ENCODE measurements at places on chromosomes 11 and 22.
A peak's percentile ranks its signal among the peaks of the same experiment; 100 is the strongest.

DNA sequence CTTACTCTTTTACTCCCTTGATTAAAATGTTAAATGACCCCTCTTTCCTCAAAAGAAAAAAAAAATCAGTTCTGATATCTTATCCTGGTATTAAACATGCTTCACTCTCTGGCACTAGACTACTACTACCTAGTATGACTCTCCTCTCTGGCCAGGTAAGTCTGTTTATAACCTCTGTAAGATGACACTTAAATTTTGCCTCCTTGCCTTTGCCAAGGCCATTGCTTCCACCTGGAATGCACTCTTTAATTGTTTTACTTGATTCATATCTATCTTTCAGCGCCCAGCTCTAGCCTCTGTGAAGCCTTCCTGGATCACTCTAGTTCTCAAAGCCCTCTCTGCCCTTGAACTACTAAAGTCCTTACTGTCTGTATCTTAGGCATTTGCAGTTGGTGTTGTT is 170.4 kb downstream of the ETS1 start:
- H3K27ac ChIP-seq, result 0 out of 2 replicates have a peak overlapping the region, but pooled peaks have one; percentile 6
- no peaks in the 10 kb centered on the region for H3K36me3 ChIP-seq

- DNase-seq, result no peak
- no peaks in the 10 kb centered on the region for H3K36me3 ChIP-seq
- H3K4me1 ChIP-seq, result no peaks in the 10 kb centered on the region
- H3K27ac ChIP-seq, result no peak overlapping the region
- H3K27me3 ChIP-seq, result no peaks in the 10 kb centered on the region
These were observed 110.0 kb downstream of the KIAA1671 start for GRCh38 chr22:25062386-25063085.

- peaks cover 86% of the 10 kb centered on the region for H3K27me3 ChIP-seq
- H3K36me3 ChIP-seq, result no peaks in the 10 kb centered on the region
- H3K4me3 ChIP-seq, result no peak overlapping the region
- H3K4me1 ChIP-seq, result no peaks in the 10 kb centered on the region
- no peak for DNase-seq
- no peak overlapping the region for H3K27ac ChIP-seq
These were observed 97.6 kb downstream of the TRIM29 start for GRCh38 chr11:120040151-120040840.

- H3K27me3 ChIP-seq, result no peaks in the 10 kb centered on the region
- peak; percentile 68 for DNase-seq
- H3K36me3 ChIP-seq, result peaks cover 48% of the 10 kb centered on the region
- H3K4me1 ChIP-seq, result peaks cover 9% of the 10 kb centered on the region
- H3K27ac ChIP-seq, result peak overlapping the region; percentile 60
These were observed 40.2 kb downstream of the RRM1 start for GRCh38 chr11:4134806-4135205.

DNA sequence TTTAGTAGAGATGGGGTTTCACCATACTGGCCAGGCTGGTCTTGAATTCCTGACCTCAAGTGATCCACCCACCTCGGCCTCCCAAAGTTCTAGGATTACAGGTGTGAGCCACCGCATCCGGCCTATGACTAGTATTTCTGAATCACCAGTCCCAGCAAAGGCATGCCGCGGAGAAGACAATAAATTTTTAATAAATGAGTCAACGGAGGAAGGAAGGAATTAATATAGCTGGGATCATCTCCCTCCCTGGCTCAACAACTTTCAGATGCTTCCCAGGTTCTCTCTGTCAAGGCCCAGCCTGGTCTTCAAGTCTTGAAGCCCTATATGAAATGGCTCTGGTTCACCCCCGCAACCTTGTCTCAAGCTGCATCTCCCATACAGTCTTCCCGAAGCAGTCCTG is 45.7 kb downstream of the CYTH4 start:
- H3K27ac ChIP-seq, result peak overlapping the region; percentile 100
- peaks cover 79% of the 10 kb centered on the region for H3K4me1 ChIP-seq

- H3K27me3 ChIP-seq, result no peaks in the 10 kb centered on the region
- peaks cover 54% of the 10 kb centered on the region for H3K4me1 ChIP-seq
- DNase-seq, result peak; percentile 87
- H3K36me3 ChIP-seq, result peaks cover 53% of the 10 kb centered on the region
- peak overlapping the region; percentile 77 for H3K27ac ChIP-seq
These were observed 20.7 kb downstream of the TNKS1BP1 start for GRCh38 chr11:57303990-57304579.

GRCh38 chr22:49203859-49204598 is 623.6 kb downstream of the BRD1 start:
- H3K4me1 ChIP-seq, result no peaks in the 10 kb centered on the region
- no peaks in the 10 kb centered on the region for H3K36me3 ChIP-seq
- no peak overlapping the region for H3K27ac ChIP-seq
- DNase-seq, result no peak
- H3K4me3 ChIP-seq, result no peak overlapping the region
- no peaks in the 10 kb centered on the region for H3K27me3 ChIP-seq

- no peak for DNase-seq
- no peak overlapping the region for H3K4me3 ChIP-seq
- no peaks in the 10 kb centered on the region for H3K27me3 ChIP-seq
- H3K27ac ChIP-seq, result no peak overlapping the region
- H3K36me3 ChIP-seq, result no peaks in the 10 kb centered on the region
These were observed 32.4 kb upstream of the CBX7 start for GRCh38 chr22:39184586-39185577.

DNA sequence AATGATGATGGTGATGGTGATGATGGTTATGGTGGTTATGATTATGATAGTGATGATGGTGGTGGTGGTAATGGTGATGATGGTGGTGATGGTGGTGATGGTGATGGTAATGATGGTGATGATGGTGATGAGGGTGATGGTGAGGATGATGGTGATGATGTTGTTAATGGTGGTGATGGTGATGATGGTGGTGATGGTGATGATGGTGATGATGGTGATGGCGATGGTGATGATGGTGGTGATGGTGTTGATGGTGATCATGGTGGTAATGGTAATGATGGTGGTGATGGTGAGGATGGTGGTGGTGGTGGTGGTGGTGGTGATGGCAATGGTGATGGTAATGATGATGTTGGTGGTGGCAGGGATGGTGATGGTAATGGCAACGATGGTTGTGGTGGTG is 1222.5 kb downstream of the BRD1 start:
- H3K36me3 ChIP-seq, result no peaks in the 10 kb centered on the region
- no peak for DNase-seq
- H3K4me1 ChIP-seq, result no peaks in the 10 kb centered on the region
- H3K27me3 ChIP-seq, result no peaks in the 10 kb centered on the region
- H3K27ac ChIP-seq, result no peak overlapping the region

DNA sequence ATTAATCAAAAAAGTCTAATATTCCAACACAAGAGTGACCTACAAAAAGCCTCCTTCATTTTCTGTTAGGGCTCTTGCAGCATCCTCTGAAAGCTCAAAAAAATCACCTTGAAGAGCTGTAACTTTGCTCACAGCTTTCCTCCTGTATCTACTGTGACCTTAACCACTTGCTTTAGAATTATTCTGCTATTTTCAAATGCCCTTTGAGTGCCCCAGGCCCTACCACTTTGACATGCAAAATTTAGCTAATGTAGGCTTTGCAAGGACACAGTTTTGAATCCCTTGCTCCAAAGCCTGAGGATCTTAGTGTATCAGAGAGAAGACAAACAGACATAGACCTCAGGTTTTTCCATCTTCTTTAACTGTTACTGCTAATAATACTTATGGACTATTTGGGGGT is 253.1 kb downstream of the LRRC4C start:
- no peak for DNase-seq
- no peak overlapping the region for H3K27ac ChIP-seq
- no peaks in the 10 kb centered on the region for H3K36me3 ChIP-seq
- no peaks in the 10 kb centered on the region for H3K4me1 ChIP-seq
- H3K4me3 ChIP-seq, result no peak overlapping the region
- H3K27me3 ChIP-seq, result no peaks in the 10 kb centered on the region

DNA sequence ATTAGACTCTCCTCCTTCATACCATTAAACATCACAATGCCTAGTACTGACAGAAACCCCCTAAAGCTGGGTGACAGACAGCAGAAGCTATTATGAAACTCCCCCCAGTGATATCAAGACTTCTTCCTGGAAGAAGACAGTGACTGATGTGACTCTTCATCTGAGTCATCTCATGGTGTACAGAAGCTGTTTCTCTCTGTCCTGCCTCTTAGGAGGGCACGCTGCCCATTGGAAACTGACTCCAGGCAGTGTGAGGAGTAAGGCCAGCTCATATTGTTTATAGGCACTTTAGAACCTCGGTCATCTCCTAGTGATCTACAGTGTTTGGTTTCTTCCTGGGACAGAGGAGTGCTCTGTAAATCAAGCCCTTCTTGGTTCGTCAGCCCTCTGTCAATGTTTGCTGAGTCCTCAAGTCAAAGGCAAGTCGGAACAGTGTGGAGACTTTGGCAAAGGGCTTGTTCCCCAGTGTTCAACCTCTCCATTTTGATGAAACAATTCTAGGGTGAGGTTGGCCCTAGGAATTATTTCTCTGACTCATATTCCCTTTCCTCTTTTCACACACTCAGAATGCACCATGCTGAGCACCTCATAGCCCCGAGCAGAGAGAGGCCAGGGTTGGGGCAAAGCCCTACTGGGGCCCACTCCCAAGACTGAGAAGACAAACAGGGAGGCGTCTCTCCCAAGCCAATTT is 172.5 kb upstream of the TMEM45B start:
- H3K27ac ChIP-seq, result peak overlapping the region; percentile 93
- H3K27me3 ChIP-seq, result no peaks in the 10 kb centered on the region
- H3K4me3 ChIP-seq, result no peak overlapping the region
- DNase-seq, result peak; percentile 98
- H3K4me1 ChIP-seq, result peaks cover 58% of the 10 kb centered on the region

DNA sequence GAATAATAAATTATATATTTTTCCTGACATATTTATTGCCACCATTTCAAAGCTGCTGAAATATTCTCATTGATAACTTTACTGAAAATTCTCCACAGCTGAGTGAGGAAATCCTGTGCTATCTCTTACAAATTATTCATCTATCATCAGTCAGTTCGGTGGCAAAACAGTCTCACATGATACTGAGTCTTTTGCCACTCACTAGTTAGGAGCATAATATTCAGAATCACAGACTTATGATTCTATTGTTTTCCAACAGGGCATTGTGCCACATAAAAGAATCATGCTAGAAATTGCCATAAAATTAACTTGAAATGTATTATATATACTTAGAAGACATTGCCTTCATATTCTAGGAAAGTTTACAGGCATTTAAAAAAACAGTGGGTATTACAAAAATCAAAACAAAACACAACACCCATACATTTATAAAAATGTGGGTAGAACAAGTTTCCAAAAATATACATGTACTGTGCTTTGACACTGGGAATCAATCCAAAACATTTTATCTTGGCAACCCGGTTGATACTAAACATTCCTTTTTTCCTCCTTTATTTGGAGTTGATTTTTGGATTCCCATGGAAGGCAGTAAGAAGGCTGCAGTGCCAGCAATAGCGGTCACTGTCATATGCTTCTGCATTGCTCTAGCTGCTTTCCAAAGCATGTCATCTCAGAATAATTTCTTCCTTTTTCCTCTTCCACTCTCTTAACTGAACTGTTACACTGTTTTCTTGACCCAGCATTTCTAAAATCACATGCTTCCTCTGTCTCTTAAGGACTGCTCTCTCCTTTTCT is 42.5 kb downstream of the ATG16L2 start:
- no peak overlapping the region for H3K4me3 ChIP-seq
- no peaks in the 10 kb centered on the region for H3K27me3 ChIP-seq
- no peaks in the 10 kb centered on the region for H3K4me1 ChIP-seq

All from PC-3 (cell line).